ENCODE measurements at places on chromosomes 13 and 19. TPM values are rescaled to one million over a fixed set of nuclear protein-coding genes. Genes with fewer than 3 reads are reported as not detected.

DNA sequence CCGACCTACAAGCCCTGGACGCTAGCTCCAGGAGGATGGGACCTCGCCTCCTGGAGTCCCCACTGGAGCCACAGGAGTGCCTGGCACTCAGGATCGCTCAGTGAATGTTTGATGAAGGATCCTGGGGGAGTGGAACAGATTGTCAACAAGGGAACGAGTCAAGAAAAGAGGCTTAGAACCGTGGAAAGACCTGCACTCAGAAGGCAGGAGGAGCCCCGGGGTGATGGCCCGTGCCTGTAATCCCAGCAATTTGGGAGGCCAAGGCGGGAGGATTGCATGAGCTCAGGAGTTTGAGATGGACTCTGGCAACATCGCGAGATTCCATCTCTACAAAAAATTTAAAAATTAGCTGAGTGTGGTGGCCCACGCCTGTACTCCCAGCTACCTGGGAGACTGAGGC is 38.9 kb downstream of the ATP12A start:
- H3K36me3 ChIP-seq = no peaks in the 10 kb centered on the region
- H3K27ac ChIP-seq = no peak overlapping the region
- no peak overlapping the region for H3K4me3 ChIP-seq
- no peak for DNase-seq
- H3K27me3 ChIP-seq = peaks cover 12% of the 10 kb centered on the region
- H3K4me1 ChIP-seq = peaks cover 4% of the 10 kb centered on the region

Gene ZNF813
- total RNA-seq = 6.8 TPM

- H3K36me3 ChIP-seq = no peaks in the 10 kb centered on the region
- H3K27ac ChIP-seq = no peak overlapping the region
- no peaks in the 10 kb centered on the region for H3K4me1 ChIP-seq
- H3K27me3 ChIP-seq = no peaks in the 10 kb centered on the region
- no peak overlapping the region for H3K4me3 ChIP-seq
These were observed 293.7 kb downstream of the PCDH17 start for GRCh38 chr13:57925250-57925649.

Gene MBD3L3
- total RNA-seq = not detected

GRCh38 chr13:34469196-34469986 is 472.7 kb upstream of the NBEA start:
- no peaks in the 10 kb centered on the region for H3K4me1 ChIP-seq
- no peaks in the 10 kb centered on the region for H3K27me3 ChIP-seq
- H3K4me3 ChIP-seq = no peak overlapping the region

DNA sequence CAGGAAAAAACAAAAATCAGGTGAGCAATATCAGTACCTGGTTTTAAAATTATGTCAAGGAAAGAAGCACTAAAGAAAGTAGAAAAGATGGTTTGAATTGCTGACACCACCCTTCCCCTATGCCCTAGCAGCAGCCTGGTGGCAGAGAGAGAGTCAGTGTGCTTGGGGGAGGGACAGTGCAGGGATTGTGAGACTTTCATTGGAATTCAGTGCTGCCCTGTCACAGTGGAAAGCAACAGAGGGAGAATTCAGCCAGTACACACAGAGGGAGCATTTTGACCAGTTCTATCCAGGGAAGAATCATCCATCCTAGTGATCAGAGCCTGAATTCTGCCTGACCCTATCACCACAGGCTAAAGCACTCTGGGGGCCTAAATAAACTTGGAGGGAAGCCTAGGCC is 222.4 kb upstream of the PCDH17 start:
- no peaks in the 10 kb centered on the region for H3K27me3 ChIP-seq
- no peaks in the 10 kb centered on the region for H3K36me3 ChIP-seq
- DNase-seq = no peak
- H3K27ac ChIP-seq = no peak overlapping the region
- no peaks in the 10 kb centered on the region for H3K4me1 ChIP-seq

DNA sequence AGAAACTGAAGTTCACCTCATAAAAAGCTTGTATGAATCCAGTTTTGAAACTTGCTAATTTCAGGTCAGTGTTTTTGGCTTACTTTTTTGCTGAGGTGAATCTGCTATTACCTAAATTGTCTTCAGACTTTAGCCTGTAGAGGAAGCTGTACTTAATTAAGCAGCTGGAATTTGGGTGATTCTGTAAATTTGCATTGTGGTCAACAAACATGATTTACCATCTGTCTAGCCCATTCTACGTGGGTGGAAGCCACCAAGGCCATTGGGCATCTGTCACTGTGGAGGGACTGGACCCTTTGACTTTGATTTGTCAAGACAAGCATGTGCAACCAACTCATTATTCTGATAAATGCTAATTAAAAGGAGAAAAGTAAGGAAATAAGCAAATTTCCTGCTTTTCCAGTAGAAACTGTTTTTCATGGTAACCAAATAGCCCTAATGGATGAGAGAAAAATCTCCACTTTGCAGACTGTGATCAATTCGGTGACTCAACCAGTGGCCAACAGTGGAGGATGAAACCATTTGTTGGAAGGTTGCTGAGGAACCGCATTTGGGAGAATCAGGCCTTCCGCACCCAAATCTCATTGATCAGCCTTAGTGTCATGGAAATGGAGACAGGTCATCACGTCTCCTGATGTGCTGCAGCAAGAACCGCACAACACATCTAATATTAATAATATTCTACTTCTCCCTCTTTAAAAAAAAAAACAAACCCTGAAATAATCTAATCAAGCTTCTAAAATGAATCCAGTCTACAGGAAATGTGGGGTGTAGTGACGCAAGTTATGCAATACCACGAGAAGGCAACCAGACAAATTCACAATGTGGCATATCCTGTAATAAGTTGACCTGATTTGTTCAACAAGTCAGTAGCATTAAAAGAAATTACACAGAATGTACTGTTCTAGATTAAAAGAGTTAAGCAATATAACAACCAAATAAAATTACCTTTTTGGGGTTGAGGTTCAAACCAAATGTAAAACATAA is 54.3 kb downstream of the GARRE1 start:
- peak overlapping the region; percentile 36 for H3K4me3 ChIP-seq
- peaks cover 52% of the 10 kb centered on the region for H3K4me1 ChIP-seq
- DNase-seq = peak; percentile 51
- H3K36me3 ChIP-seq = peaks cover 20% of the 10 kb centered on the region
- H3K27me3 ChIP-seq = no peaks in the 10 kb centered on the region

DNA sequence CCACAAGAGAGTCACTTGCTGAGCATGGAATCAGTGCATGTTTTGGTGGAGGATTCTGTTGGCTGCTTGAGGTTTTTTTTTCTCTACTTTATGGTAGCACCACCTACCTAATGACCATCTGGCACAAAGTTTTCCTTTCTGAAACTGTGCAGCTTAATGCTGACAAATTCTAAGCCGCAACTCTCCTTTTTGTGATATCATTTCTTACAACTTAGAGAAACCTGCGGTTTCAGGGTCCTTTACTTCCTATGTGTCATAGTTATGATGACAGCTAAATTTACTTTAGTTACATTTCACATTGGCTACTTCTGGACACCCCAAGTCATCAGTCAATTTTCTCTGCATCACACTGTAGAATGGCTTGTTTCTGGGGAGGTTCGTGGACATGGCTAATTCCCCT is 115.4 kb upstream of the TMTC4 start:
- peaks cover 11% of the 10 kb centered on the region for H3K27me3 ChIP-seq
- no peak overlapping the region for H3K27ac ChIP-seq
- no peaks in the 10 kb centered on the region for H3K36me3 ChIP-seq
- H3K4me1 ChIP-seq = no peaks in the 10 kb centered on the region
- no peak overlapping the region for H3K4me3 ChIP-seq
- no peak for DNase-seq

Gene CPB2
- not detected for total RNA-seq

- no peak overlapping the region for H3K27ac ChIP-seq
- DNase-seq = no peak
- no peaks in the 10 kb centered on the region for H3K36me3 ChIP-seq
- no peaks in the 10 kb centered on the region for H3K4me1 ChIP-seq
- H3K4me3 ChIP-seq = no peak overlapping the region
- H3K27me3 ChIP-seq = peaks cover 27% of the 10 kb centered on the region
These were observed 16.3 kb downstream of the NEK5 start for GRCh38 chr13:52112591-52112990.

Gene SLC5A5
- total RNA-seq = 1.7 TPM

DNA sequence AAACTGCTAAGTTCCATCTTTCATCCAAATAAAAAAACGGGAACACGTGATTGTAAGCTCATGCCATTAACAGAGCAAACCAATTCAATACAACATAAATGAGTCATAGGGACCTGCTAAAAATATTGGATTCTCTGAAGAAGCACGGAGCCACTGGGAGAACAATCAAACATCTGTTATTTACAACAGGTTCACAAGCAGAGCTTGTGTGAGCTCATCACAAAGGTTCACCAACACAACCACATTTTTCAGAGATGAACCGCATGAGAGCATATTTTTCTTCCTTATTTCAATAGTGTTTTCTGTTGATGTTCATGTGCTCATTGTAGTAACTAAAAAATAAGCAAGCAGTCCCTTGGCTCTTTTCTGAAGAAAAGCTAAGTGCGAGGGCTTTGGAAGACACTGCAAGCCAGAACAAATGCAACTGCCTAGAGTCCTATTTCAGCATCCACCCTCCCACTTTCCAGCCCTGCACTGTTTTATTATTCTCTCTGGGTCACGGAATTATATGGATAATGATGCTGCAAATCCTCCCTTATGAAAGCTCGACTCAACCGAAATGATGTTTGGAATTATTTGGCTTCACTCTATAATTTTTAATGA is 545.8 kb downstream of the LIG4 start:
- no peaks in the 10 kb centered on the region for H3K36me3 ChIP-seq
- no peaks in the 10 kb centered on the region for H3K27me3 ChIP-seq
- no peak overlapping the region for H3K4me3 ChIP-seq
- H3K4me1 ChIP-seq = no peaks in the 10 kb centered on the region
- no peak overlapping the region for H3K27ac ChIP-seq
- no peak for DNase-seq

Gene EHD2
- total RNA-seq = not detected

- no peak overlapping the region for H3K4me3 ChIP-seq
- DNase-seq = no peak
- no peaks in the 10 kb centered on the region for H3K4me1 ChIP-seq
- no peak overlapping the region for H3K27ac ChIP-seq
These were observed 66.9 kb downstream of the ING1 start for GRCh38 chr13:110780422-110780821.

DNA sequence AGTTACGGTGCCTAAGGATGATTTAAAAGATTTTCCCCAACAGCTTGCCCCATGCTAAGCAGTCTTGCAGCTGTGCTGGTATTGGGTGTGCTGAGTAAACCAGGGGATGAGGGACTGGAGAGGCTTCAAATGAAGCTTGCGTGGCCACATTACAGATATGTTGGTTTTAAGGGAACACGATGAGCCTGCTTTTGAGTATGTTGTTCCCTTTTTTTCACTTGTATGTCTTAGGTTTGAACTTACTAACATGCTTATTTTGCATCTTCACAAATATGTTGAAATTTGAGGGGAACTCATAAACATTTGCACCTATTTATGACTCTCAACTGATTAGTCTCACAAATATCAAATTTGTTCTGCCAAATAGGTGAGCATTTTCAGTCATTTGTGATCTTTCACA is 2.0 kb upstream of the IL17D start:
- DNase-seq = no peak
- H3K36me3 ChIP-seq = no peaks in the 10 kb centered on the region
- peaks cover 12% of the 10 kb centered on the region for H3K4me1 ChIP-seq
- no peak overlapping the region for H3K4me3 ChIP-seq

DNA sequence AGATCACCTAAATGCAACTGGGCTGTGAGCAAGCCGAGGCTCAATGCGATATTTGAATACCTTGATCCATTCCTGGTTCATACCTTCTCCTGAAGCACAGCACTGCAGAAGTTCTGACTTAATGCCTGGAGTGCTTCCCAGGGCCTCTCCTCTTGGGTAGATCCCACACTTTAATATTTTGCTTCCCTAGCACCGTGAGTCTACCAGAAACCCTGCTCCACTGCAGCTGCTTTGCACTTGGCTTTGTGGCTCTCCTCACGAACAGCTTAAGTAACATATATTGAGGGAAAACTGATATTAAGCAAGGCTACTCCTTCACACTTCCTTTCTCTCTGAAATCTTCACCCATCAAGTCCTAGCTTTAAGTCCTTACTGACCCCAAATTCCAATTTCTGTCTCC is 51.6 kb upstream of the C13orf42 start:
- H3K27ac ChIP-seq = no peak overlapping the region
- H3K4me1 ChIP-seq = no peaks in the 10 kb centered on the region
- H3K27me3 ChIP-seq = peaks cover 9% of the 10 kb centered on the region
- DNase-seq = no peak

DNA sequence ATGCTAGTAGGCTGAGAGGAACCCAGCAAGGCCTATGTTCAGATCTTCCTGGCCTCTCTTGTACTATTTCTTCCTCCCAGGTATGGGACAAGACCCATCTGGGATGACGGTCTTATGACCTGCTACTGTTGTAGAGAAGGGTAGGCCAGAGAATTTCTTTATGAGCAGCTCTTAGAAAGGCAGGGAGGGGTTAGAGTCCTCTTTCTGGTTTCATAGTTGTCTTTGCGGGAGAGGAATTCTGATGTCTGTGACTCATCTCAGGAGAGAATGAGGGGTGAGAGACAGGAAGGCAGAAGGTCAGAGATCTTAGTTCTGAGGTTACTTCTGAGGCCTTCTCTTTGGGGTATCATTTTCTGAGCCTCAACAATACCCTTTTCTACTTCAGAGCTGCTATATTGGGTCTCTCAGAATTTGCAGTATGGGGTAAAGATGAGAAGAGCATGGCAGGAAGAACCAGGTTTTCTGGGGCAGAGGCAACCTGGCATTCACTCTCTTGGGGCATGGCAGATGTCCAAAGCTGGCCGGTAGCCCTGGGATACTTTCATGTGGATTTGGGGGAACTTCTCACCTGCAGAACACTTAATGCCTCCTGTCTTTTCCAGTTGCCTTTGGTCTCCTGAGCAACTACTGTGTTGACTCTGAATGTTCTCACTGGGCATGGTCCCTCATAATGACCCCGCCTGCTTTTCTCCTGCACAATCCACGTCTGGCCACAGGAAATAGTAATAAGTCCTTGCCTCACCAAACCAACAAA is 154.4 kb downstream of the GGACT start:
- no peak overlapping the region for H3K27ac ChIP-seq
- no peak for DNase-seq
- no peaks in the 10 kb centered on the region for H3K27me3 ChIP-seq
- H3K4me1 ChIP-seq = peaks cover 35% of the 10 kb centered on the region

- no peaks in the 10 kb centered on the region for H3K4me1 ChIP-seq
- H3K36me3 ChIP-seq = no peaks in the 10 kb centered on the region
- DNase-seq = no peak
- no peak overlapping the region for H3K27ac ChIP-seq
These were observed 651.2 kb downstream of the SLITRK6 start for GRCh38 chr13:85148009-85148408.

Gene AP1M2
- not detected for total RNA-seq

GRCh38 chr19:30780456-30780855 is 408.3 kb downstream of the ZNF536 start:
- H3K27me3 ChIP-seq = peaks cover under 1% of the 10 kb centered on the region
- no peak overlapping the region for H3K4me3 ChIP-seq
- no peak for DNase-seq
- no peaks in the 10 kb centered on the region for H3K36me3 ChIP-seq

DNA sequence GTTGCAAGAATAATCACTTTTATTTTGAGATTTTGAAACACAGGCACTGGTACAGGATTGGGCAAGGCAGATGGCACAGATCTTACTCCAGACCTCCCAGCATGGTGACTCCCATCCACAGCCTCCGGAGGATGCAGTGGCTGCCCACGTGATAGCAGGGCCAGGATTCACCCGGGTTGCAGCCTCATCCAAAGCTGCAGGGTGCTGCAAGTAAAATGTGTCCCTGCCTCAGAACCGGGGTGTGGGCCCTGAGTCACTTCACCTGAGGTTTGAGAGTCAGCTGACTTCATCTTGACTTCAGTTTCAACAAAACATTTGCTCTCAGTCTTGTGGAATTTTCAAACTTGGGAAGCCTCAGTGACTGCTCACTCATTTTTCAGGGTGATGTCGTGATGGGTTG is 201.9 kb downstream of the FGF9 start:
- H3K4me1 ChIP-seq = no peaks in the 10 kb centered on the region
- no peaks in the 10 kb centered on the region for H3K36me3 ChIP-seq
- H3K27me3 ChIP-seq = no peaks in the 10 kb centered on the region
- no peak overlapping the region for H3K27ac ChIP-seq
- no peak overlapping the region for H3K4me3 ChIP-seq

Gene SLC6A16
- total RNA-seq = 5.7 TPM

Measured in activated CD4-positive, alpha-beta T cell treated with anti-CD3 and anti-CD28 coated beads, Interleukin-2, amount 10 ng/mL, durations not matched to agents 7 days and 5 days (primary cell).